A673 (cell line): ENCODE measurements at places on chromosomes 4 and X.
A peak's percentile ranks its signal among the peaks of the same experiment; 100 is the strongest.

GRCh38 chr4:137532869-137533236 is 559 bp upstream of the PCDH18 start:
- DNase-seq: peak; percentile 24

GRCh38 chr4:2934077-2934812 is 29.0 kb downstream of the NOP14 start:
- peak; percentile 36 for DNase-seq

GRCh38 chr4:146340798-146341197 is 126.5 kb downstream of the REELD1 start:
- DNase-seq: peak; percentile 63

DNA sequence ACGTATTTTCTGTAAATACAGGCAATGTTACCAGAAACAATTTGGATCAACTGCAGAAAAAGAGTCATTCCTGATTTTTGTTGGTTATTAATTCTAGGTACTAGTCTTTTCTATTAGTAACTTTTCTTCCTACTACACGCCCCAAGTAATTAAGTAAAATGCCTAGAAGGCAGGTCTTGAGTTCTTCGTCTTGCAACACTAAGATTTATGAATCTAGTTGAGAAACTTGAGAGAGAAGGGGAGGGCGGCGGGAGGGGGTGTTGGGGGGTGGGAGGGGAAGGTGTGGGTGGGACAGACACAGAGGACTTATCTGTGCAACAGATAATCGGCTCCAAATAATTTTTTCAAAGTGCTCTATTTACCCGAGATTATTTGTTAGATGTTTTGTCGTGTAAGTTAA is 3.0 kb downstream of the RAP2C start:
- DNase-seq: peak; percentile 13

- DNase-seq: peak; percentile 45
Observed at GRCh38 chrX:133249266-133250058, 31.3 kb upstream of the TFDP3 start.

GRCh38 chr4:10082047-10082446 is 34.6 kb downstream of the WDR1 start:
- no peak for DNase-seq

DNA sequence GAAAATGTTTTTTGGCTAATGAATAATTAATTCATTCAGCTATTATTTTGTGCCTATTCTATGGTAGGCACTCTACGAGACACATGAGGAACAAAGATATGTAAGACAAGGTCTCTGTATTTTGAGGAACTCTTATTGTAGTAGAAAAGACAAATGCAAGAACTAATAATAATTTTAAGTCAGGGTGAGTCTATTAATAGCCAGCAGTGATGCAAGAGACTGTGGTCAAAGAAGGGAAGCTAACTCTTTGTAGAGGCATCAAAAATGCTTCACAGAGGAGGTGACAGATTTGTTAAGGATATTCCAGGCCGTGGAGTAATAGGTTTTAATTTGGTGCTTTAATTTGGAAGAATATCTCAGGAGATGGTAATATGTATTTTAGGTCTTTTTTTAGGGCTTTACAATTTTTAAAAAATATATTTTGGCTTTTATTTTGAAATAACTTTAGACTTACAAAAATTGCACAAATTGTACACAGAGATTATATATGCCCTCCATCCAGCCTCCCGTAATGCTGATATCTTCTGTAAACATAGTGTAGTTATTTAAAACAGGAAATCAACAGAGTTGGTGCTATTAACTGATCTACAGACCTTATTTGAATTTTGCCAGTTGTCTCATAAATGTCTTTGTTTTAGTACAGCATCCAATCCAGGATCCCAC is 48.1 kb downstream of the DCLK2 start:
- DNase-seq: no peak

DNA sequence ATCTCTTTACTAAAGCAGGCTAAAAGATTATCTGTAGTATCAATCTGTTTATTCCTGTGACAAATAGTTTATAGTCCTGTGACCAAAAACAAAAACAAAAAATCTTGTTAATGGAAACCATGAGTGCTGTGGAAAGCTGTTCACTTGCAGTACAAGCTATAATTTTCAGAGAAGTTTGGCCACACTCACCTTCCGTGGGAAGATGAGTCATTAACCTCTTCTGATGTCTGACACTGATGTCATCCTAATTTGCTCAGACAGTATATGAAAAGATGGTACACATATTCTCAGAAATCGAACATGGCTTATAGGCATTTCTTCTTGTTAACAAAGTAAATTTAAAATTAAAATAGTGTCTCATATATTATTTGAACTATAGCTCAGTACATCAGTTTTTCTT is 19.9 kb upstream of the ENPP6 start:
- no peak for DNase-seq

GRCh38 chr4:53552711-53553110 is 38.6 kb downstream of the LNX1 start:
- DNase-seq: no peak
